Stimulated activated CD8-positive, alpha-beta memory T cell treated with anti-CD3 and anti-CD28 coated beads, Interleukin-15, amount 100 ng/mL, for 1 hour (primary cell): ENCODE measurements at places on chromosomes 6 and 20.

DNA sequence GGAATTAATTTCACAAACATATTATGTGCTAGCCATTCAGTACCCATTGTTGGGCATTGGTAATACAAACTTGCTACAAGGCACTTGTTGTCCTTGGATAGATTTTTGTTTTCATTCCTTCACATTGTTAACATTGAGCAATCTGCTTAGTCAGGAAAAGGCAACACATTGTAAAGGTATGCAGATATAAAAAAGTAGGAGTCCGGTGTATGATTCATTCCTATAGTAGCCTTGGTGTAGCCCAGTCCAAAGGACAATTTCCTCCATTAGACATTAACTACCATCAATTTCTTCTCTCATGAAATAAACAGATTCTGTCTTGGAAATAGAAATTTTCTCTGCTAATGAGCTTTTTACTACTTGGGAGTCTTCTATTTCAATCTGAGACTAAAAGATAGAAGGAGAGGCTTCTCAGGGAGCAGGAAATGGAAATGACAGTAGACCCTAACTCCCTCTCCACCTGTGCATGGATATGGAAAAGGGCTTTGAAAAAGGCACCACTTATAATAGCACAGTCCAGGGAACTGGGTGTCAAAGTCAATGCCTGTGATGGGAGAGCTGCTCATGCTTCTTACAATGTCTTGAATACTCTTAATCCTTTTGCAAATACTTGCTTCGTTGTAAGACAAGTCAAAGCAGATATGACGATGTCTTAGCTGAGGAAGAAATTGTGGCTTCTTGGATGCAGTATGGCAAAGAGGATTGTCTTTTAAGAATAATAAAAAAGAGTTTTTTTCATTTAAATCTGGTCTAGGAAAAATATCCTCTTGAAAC, 369.4 kb upstream of the CITED2 start:
- no peak for DNase-seq

GRCh38 chr20:9389346-9389745, 125.0 kb upstream of the LAMP5 start:
- no peak for DNase-seq

DNA sequence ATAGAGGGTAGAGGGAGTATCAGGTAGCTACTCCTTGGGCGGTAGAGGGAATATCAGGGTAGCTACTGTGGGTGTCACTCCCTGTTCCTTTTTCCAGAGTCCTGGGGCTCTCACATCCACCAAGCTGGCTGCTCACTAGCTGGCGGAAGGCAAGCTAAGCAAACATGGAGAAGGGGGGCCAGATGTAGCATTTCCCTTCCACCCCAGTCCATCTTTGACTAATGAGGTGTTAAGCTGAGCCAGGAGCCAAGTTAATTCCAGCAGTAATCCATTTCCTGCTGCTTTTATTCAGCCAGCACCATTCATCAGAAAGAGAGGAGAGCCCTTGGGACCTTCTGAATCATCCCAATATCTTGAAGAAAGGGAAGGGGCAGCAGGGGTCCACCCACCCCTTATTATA, 330.0 kb downstream of the ZFAND3 start:
- no peak for DNase-seq

- DNase-seq = no peak
Measured at GRCh38 chr6:120569714-120570113, 764.6 kb downstream of the TBC1D32 start.

GRCh38 chr6:159973951-159974350, 5.1 kb downstream of the IGF2R start:
- no peak for DNase-seq

- DNase-seq = no peak
Measured at GRCh38 chr6:48961781-48962415, 501.2 kb downstream of the MMUT start.
